Activated T-helper 1 cell treated with anti-CD3 and anti-CD28 coated beads, Interleukin-12 subunit alpha, Interleukin-12 subunit beta, Interleukin-2, Interleukin-4 antibody, amounts not matched to agents 30 ng/mL and 10 ng/mL and 1 ng/mL, durations not matched to agents 14 hours and 24 hours and 36 hours (primary cell): ENCODE measurements at places on chromosomes 3 and 15.

DNA sequence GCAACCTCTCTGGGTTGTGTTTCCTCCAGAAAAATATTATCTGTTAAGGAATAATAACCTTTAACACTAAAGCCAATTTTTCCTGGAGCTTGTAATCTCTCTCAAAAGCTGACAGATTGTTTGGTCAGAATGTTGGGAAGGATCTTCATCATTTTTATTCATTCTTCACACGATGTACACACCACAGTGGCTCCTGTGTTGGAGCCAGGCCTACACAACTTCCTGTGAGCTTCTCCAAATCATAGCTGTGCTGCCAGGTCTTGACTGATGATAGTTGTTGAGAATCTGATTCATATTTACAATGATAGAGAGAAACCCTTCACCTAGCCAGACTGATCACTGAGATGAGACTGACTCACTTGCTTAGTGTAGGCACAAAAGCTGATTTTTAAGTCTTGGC lies 151.0 kb upstream of the ROBO2 start:
- DNase-seq: no peak

DNA sequence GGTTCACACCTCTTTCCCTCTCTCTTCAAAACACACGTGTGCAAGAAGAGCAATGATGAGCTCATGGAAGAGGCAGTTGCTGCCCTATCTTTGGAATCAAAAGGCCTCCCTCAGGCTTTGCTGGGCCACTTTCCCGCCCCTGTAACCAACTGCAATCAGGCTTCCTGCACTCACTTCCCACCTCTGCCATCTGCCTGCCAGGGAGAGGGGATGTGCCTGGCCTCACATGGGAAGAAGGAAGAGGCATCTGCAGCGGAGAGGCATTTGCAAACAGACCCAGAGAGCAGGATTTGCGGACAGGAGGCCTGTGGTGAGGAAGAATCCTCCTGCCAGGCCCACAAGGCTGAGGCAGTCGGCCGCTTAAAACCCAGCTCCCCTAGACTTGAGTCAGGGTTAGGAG lies 175.6 kb upstream of the ATP10A start:
- DNase-seq: no peak

DNA sequence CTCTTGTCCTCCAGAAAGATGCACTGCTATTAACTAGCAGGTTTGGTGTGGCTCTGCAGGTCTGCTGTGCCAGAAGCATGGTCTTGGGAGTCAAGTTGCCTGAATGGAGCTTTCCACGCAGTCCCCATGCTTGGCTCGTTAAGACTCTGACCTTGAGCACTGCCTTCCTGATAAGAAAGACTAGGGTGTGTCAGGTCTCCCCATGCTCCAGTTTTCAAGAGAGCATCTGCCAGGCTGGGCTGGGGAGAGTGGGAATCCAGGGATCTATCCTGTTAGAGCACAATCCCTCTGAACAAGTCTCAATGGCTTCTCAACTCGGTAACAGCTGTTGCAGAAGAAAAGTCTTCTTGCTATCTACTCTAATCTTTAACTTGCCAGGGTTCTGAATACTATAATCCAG lies 98.2 kb downstream of the TJP1 start:
- no peak for DNase-seq

- DNase-seq: no peak
Measured at GRCh38 chr3:16803019-16803418, 81.7 kb upstream of the PLCL2 start.

- DNase-seq: no peak
Measured at GRCh38 chr3:47414161-47414564, 33.3 kb downstream of the PTPN23 start.

GRCh38 chr3:175391601-175392000 lies 532.5 kb downstream of the NAALADL2 start:
- no peak for DNase-seq

GRCh38 chr3:178236555-178237277 lies 299.5 kb upstream of the KCNMB2 start:
- no peak for DNase-seq

DNA sequence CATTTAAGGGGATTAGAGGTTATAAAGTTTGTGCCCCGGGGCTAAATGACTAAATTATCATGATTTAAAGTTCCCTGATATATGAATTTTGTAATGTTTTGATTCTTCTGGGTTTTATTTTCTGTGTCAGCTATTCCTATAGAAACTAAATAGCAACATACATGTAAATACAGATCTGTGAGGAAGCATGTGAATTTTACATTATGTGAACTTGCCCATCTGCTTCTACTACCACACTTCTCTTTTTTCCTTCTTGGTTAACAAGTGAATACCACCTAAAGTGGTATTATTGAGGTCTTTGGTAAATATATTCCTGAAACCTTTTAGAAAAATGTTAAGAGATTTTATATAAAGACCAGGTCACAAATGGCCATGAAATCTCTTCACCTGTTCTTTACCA lies 29.3 kb downstream of the SLMAP start:
- no peak for DNase-seq

- DNase-seq: no peak
Measured at GRCh38 chr15:76161153-76162035, 101.6 kb downstream of the TMEM266 start.

DNA sequence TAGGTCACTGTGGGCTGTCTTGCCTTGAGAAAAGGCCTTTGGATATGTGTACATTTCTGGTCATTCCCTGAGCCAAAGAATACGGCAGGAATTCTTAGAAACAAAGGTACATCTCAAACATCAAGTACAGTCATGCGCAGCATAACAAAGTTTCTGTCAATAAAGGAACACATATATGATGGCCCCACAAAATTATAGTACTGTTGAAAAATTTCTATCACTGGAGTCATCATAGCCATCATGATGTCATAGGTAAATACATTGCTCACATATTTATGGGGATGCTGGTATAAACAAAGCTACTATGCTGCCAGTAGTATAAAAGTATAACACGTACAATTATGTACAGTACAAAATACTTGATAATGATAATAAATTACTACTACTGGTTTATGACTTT lies 38.9 kb upstream of the NECTIN3 start:
- DNase-seq: no peak

DNA sequence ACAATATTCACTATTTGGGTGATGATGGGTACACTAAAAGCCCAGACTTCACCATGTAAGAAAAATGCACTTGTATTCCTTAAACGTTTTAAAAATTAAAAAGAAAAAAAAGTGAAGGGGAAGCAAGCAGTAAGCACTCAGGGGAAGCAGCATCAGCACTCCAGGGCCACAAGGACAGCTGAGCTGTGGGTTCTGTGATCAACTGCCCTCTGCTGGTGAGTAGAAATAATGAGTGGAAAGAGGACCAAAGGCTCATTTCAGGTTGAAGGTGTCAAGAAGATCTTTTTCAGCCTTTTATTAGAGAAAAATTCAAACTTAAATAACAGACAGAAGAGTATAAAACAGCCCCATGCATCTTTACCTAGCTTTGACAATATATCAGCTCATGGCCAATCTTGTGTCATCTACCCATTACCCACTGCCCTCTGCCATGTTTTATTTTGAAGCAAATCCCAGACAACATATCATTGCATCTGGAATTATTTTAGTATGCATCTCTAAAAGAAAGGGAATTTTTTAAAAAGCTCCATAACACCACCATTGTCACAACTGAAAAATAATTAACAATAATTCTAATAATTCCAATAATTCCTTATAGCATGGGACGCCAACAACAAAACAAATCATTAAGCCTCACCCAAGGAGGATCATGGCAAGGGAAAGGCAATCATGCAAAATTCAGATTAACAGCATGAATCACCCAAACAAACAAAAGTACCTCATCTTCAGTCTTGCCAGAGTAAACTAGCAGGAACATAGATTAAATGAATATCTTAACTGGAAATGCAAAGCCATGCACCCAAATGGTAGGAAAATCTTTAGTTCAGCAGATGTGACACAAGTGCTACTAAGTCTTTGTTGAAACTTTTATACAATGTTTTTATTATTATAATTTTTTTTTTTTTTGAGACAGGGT lies 42.5 kb downstream of the TAMM41 start:
- peak; percentile 16 for DNase-seq
